ENCODE measurements at places on chromosomes 4 and X.

DNA sequence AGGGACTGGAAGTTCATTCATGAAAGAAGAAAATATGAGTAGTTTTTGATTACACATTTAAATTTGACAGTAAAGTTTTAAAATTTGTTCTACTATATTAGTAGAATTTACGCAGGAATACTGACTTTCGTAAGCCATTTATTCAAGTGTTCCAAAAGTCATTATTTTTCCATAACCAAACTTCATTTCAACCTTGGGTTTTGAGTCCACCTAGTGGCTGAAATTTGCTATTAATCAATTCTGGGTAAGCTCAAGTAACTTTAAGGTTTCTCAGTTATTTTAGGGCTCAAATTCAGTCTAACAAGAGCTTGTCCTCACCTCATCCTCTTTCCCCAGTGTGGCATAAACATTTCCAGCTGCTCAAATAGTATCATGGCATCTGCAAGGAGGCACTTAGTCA is 175.4 kb downstream of the SH3BGRL start:
- DNase-seq = no peak

- no peak for DNase-seq
These were observed 4.2 kb downstream of the MID1 start for GRCh38 chrX:10615931-10616774.

DNA sequence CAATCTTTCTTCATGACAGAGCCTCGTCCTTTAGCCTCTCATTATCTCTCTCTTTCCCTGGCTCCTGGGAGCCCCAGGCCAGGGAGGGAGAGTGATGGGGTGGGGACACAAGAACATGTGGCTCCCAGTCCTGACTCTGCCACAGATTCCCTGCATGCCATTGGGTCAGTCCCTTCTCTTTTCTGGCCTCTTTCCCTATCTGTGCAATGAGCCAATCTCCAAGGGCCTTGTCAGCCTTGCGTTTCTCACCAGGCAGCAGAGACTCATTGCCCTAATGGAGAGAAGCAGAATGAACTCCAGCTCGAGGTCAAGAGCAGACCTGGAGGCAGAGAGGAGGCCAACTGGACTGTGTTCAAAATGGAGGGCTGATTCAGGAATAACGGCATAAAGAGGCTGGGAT is 38.4 kb upstream of the PJA1 start:
- DNase-seq = no peak

DNA sequence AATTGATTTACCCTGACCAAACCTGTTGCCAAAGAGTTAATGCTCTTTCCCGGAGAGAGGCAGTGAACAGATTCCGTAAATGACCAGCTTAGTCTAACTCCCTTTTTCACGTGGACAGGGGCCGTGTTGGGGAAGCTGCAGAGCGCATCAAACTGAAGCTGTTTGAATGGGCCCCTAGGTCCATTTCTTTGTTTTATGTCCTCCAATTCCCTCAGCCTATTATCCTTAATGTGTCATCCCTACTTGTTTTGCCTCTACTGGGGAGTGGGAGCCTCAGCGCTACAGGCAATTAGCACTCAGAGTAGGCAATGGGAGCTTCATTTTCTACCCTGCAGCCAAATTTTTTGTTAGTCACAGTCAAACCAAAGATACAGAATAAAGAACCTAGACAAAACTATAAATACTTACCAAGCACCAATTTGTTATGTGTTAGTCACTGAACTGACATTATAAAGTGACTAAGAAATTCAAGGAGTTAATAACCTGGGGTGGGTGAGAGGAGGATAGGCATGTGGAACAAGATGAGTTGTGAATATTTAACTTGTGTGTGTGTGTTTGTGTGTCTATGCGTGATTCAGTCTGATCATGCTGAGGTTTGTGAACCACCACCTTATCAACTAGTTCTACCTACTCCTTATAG is 417.4 kb downstream of the PACRGL start:
- DNase-seq = no peak

GRCh38 chr4:151563194-151563593 is 154.2 kb downstream of the FHIP1A start:
- DNase-seq = no peak

DNA sequence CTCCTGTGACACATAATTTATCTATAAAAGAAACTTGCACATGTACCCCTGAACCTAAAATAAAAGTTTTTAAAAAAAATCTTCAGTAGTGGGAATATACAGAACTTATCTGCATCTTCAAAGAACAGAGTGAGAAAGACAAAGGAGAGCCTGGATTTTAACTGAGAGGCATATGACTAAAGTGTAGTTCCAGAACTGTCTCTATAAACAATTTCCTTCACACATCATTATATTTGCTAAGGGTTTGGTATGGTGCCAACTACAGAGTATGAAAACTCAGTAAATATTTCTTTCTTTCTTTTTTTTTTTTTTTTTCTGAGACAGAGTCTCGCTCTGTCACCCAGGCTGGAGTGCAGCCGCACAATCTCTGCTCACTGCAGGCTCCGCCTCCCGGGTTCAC is 49.9 kb upstream of the NFKB1 start:
- no peak for DNase-seq

DNA sequence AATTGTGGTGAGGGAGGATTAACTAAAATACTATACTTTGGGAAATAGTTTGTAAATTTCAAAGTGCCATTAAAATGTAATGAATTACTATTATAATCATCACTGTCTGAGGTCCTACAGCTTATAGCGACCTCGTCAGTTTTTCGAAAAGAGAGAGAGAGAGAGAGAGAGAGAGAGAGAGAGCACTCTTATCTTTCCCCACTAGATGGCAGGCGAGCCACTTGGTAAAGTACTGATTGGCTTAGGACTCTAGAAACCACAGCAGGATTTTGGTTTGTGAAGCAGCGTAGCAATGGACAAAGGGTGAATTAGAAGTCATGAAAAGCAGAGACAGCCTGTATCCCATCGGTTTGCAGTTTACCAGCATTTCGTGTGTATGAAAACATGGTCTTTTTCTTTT is 52.5 kb downstream of the LINC00632 start:
- no peak for DNase-seq

- no peak for DNase-seq
These were observed 21.7 kb upstream of the ATXN3L start for GRCh38 chrX:13341491-13342101.

DNA sequence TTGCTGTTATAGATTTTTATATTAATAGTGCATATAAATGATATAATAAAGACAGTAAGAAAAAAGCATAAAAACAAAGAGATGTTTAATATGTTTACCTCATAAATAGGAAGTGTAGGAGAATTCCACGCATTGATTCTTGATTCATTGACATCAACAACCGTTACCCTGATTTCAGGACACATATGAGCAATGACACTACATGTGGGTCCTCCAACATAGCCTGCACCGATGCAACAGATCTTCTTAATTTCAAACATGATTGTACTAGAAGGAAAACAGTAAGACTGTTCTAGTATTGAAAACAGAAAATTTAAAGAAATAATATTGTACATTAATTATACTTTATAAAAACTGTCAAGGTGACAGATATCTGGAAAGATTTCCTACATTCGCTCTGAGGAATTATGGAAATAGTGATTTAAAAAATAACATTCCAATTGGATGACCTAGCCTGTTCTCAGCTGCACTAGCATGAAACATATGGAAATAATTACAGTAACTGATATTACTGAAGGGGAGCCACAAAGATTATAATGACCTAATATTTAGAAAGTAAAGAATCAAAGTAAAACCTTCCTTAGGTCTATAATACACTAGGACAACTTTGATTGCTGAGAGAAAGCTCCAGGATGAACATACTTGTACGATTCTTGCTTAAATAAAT is 5.9 kb downstream of the UGDH start:
- DNase-seq = no peak

- DNase-seq = no peak
These were observed 50.5 kb upstream of the RAB33B start for GRCh38 chr4:139403462-139403861.

DNA sequence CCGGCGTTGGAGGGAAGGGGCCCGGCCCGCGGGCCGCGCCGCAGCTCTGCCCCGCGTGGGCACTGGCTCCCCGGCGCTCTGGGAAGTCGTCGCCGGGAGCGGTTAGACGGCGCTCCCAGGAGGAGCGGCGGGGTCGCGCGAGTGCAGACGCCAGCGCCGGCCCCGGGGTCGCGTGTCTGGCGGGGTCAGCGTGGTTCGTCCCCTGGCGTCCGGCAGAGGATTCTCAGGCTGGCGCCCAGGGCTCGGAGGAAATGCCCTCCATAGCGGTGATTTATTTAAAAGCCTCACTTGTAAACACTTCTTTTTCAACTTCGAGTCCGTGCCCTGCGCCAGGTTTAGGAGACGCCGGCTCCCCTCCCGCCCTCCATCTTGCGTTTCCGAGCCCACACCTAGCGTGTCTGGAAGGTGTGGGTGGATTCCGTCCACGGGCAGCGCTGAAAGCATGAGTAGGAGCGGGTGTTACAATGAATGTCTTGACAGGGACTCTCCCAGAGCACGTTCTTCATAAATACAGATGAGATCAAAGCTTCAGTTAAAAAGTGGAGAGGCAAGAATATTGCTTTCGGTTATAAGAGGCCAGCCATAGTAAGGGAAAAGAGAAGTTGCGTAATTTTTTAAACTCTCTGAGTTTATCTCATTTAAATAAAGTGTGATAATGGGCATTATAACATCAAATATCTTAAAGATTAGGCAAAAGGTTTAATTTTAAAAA is 692 bp downstream of the FAM241A start:
- peak; percentile 22 for DNase-seq

- no peak for DNase-seq
These were observed 257.7 kb downstream of the THOC2 start for GRCh38 chrX:123475068-123475724.

GRCh38 chr4:182921608-182922007 is 4.4 kb upstream of the DCTD start:
- no peak for DNase-seq

GRCh38 chr4:168844353-168845049 is 165.6 kb downstream of the CBR4 start:
- no peak for DNase-seq

GRCh38 chr4:81135501-81135900 is 79.5 kb downstream of the PRKG2 start:
- DNase-seq = no peak

DNA sequence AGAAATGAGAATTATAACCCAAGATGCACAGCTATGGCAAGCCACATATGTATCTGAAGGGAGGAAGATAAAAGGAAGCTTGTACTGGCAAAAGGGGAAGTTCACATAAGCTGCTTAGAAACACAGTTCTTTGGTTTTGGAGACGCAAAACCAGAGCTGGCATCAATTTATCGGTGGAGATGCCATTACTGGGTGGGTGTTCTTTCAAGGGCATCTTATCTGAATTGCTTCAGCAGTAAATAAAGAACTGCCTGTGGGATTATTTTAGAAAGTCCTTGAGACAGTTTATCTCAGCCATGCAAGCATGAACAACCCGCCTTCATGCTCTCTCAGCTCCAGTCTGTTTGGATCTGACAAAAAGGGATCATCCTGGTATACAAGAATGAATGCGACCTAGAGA is 60.8 kb downstream of the DDX60 start:
- DNase-seq = no peak

DNA sequence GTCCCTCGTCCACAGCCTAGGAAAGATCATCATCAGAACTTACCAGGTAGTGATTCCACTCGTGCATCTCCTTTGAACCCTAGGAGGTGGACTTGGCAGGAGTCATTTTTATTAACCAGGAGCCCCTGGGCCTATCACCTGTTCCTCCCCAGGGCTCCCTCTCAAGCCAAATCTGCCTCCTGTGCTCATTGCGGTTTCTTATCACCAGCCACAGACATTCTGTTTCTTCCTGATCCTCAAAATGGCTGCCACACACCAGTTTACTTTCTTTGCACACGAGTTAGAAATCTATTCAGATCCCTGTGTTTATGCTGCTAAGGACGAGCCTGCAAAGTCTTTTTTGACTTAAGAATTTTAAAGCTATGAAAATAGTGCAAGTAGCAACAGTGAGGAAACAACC is 354.5 kb upstream of the BOD1L1 start:
- DNase-seq = no peak

DNA sequence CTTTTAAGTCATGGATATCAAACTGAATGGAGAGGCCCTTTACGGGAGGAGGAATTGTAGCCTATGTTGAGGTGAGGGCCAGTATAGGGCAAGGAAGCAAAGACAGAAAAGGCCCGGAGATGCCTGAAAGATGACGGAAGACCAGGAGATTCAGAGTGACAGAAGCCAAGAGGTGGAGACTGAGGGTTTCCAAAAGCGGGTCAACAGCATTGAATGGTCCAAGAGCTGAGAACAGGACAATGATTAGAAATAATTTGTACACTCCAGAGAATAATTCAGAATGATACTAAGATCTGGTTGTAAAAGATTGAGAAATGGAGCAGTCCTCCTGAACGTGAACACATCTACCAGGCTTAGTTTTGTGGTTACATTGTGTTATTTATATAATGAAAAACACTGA is 45.5 kb upstream of the ZNF518B start:
- DNase-seq = no peak

DNA sequence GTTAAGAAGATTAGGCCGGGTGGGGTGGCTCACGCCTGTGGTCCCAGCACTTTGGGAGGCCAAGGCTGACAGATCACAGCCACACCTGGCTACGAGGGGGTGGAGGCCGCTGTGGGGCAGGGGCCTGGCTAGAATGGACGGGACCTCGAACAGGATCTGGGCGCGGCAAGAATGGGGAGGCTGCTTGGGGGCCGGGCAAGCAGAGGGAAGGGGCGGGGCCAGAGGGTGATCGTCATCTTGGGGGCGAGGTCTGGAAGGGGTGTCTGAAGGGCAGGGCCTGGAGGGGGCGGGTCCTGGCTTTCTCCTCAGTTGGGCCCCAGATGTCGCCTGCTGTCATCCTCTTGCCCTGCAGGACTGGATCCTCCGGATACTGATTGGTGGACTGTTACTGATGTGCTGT is 57.3 kb upstream of the ENPEP start:
- no peak for DNase-seq

DNA sequence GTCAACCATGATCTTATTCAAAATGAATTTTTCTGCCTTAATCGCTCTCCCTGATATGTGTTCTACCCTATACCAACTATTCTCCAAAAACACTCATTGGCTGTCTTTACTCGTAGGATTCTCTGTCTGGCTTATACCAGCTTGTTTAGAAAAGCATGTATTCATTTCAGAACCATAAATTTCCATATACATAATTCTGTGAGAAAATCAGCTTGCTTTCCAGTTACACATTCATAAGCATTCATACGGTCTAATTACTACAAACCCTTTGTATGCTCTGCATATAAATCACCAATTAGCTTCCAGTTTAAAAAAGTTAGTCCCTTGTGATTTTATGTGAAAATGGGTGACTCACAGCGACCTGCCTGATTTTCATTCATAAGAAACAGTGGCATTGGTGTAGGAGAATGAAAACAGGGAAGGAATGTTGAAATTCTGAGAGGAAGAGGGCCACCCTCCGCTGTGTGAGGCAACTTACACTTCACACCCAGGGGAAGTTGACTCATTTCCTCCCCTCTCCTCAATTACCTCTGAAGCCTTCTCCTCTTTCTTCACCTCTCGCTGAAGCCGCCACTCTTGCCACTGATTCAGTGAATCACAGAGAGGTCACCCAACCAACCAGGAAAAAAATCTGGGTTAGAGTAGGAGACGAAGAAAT is 63.3 kb downstream of the MEPE start:
- DNase-seq = no peak

DNA sequence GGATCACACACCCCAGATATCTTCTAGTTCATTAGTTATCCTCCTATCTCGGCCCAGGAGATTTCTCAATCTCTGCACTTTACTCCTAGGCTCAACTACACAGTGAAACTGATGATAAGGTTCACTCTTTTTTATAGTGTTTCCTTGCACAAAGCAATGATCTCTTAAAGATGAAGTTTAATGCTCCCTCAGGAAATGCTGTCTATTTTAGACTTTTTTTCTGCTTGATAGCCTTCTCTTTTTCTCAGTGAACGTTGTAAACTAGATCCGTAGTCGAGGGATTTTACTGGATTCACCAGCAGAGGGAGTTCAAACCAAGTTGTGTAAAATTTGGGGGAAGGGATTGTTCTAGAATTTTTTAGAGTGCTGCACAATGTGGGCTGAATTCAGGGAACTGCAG is 269.6 kb downstream of the GBA3 start:
- DNase-seq = no peak
